H9 (cell line): ENCODE measurements at places on chromosomes 6 and 20. TPM values are rescaled to one million over a fixed set of nuclear protein-coding genes. Genes with fewer than 3 reads are reported as not detected.

DNA sequence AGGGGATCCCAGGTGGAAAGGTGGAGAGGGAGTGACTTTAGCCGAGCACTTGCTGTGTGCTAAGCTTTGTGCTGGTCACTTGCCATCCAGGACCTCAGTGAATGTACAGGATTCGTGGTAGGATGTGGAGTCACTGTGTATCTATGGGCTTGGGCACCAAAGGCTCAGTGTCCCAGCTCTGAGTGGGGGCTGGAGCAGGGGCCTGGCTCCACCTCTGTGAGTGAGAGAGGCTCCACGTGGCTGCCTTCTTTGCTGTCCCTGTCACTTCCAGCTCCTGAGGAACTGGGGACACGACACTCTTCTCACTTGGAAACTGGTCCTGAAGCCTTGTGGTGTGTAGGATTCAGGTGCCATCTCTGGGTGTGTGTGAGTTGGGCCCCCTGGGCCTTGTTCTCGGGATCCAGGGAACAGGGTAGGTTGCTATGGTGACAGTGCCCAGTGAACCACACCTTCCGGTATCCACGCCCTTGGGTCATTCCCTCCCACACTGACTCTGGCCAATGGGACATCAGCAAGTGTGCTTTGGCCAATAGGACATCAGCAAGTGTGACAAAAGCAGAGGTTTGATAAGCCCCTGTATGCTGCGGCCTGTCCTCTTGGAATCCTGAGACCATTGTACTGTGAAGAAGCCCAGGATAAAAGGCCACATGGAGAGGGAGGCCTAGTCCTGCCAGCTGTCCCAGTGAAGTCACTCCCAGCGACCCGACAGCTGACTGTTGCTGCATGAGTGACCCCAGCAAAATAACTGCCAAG, 87.7 kb downstream of the CDH22 start:
- H3K4me3 ChIP-seq = no peak overlapping the region
- DNase-seq = peak; percentile 84
- H3K4me1 ChIP-seq = no peaks in the 10 kb centered on the region; the same call in 1 of the 2 replicates
- H3K27me3 ChIP-seq = no peaks in the 10 kb centered on the region
- no peaks in the 10 kb centered on the region for H3K36me3 ChIP-seq

- H3K4me1 ChIP-seq = peaks cover 13% of the 10 kb centered on the region; the same call in 1 of the 2 replicates
- H3K27me3 ChIP-seq = no peaks in the 10 kb centered on the region
- H3K4me3 ChIP-seq = no peak overlapping the region
- no peaks in the 10 kb centered on the region for H3K36me3 ChIP-seq
- no peak for DNase-seq
These were observed 37.1 kb upstream of the EZR start for GRCh38 chr6:158856261-158856660.

Gene PIGT
- 73.9 and 78.9 TPM in 2 replicates for total RNA-seq

Gene PTGIS
- total RNA-seq = 18.9 and 20.0 TPM in 2 replicates

Gene RAB44
- 0.04 TPM in 1 of 2 replicates, not detected in the other for total RNA-seq

Gene PRR18
- total RNA-seq = 0.11 TPM in 1 of 2 replicates, not detected in the other

Gene NKAIN4
- 19.1 and 20.9 TPM in 2 replicates for total RNA-seq

GRCh38 chr6:165660857-165661663, 2.0 kb downstream of the PDE10A start:
- H3K27me3 ChIP-seq = peaks cover 62% of the 10 kb centered on the region
- peaks cover 2% of the 10 kb centered on the region for H3K4me1 ChIP-seq
- H3K4me3 ChIP-seq = peak overlapping the region; percentile 54
- no peak for DNase-seq

DNA sequence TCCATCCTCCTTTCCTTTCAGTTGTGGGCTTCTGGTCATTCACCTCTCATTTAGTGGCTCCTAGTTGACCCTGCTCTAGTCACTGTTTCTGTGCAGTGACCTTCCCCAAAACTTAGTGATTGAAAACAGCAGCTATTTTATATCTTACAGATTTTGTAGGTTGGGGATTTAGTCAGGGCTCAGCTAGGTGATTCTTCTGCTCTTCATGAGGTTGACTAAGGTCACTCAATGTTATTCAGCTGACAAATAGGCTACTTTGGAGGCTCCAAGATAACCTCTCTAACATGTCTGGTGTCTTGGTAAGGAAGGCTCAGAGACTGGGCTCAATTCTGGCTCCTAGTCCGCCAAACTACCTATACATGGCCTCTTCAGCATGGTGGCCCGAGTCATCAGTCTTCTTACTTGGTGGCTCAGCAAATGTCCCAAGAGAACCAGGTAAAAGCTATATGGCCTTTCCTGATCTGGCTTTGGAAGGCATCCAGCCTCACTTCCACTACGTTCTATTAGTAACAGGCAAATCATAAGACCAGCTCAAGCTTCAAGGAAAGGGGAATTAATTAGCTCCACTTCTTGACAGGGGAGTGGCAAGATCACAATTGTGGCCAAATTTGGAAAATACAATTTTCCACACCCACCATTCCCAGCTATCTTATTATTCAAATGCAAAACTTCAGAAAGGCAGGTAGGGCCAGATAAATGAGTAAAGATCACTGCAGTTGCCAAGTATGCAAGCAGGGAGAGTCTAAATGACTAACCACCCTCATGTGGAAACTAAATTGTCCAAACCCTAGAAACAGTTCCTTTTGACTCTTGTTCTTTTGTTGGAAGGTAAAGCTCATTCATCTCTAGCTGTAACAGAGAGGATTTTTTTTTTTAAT, 50.5 kb upstream of the LTV1 start:
- H3K27me3 ChIP-seq = no peaks in the 10 kb centered on the region; the same call in 1 of the 2 replicates
- peaks cover 73% of the 10 kb centered on the region for H3K36me3 ChIP-seq
- no peak for DNase-seq
- H3K4me1 ChIP-seq = no peaks in the 10 kb centered on the region
- no peak overlapping the region for H3K4me3 ChIP-seq

Gene SLC12A5
- total RNA-seq = 7.3 and 8.7 TPM in 2 replicates

Gene C4B
- total RNA-seq = 2.7 TPM in 2 replicates

- no peaks in the 10 kb centered on the region for H3K27me3 ChIP-seq
- H3K27ac ChIP-seq = no peak overlapping the region
- H3K4me1 ChIP-seq = no peaks in the 10 kb centered on the region
- peak; percentile 54 for DNase-seq
- peaks cover 10% of the 10 kb centered on the region for H3K36me3 ChIP-seq
These were observed 1.5 kb upstream of the SLC2A4RG start for GRCh38 chr20:63737945-63738686.

Gene ABRACL
- total RNA-seq = 121 and 123 TPM in 2 replicates

Gene LY86
- not detected in 2 replicates for total RNA-seq

GRCh38 chr6:36914227-36914794, 28.6 kb downstream of the C6orf89 start:
- H3K27ac ChIP-seq = no peak overlapping the region
- H3K4me1 ChIP-seq = no peaks in the 10 kb centered on the region
- no peaks in the 10 kb centered on the region for H3K27me3 ChIP-seq
- no peak overlapping the region for H3K4me3 ChIP-seq
- H3K36me3 ChIP-seq = no peaks in the 10 kb centered on the region

Gene ZNF311
- 0.57 and 0.68 TPM in 2 replicates for total RNA-seq

Gene SLC17A2
- total RNA-seq = not detected in 2 replicates

GRCh38 chr6:34680802-34681515, 15.6 kb downstream of the ILRUN start:
- H3K27ac ChIP-seq = no peak overlapping the region
- H3K36me3 ChIP-seq = no peaks in the 10 kb centered on the region
- H3K4me1 ChIP-seq = no peaks in the 10 kb centered on the region
- H3K27me3 ChIP-seq = no peaks in the 10 kb centered on the region
- no peak overlapping the region for H3K4me3 ChIP-seq
